ENCODE measurements at places on chromosomes 3 and 15.
A peak's percentile ranks its signal among the peaks of the same experiment; 100 is the strongest.

GRCh38 chr15:90270502-90271150 lies 5.2 kb downstream of the NGRN start:
- DNase-seq: no peak

- DNase-seq: no peak
Observed at GRCh38 chr3:195699860-195700259, 20.9 kb upstream of the MUC20 start.

- DNase-seq: no peak
Observed at GRCh38 chr3:7651274-7651673, 790.4 kb downstream of the GRM7 start.

GRCh38 chr3:127161236-127161635 lies 31.7 kb upstream of the PRR23E start:
- DNase-seq: no peak

- DNase-seq: peak; percentile 65
Observed at GRCh38 chr15:60585743-60586708, 107.1 kb upstream of the ICE2 start.

GRCh38 chr3:29552051-29552450 lies 271.2 kb downstream of the RBMS3 start:
- DNase-seq: no peak

GRCh38 chr15:62515696-62516395 lies 350.8 kb upstream of the C2CD4B start:
- DNase-seq: no peak

DNA sequence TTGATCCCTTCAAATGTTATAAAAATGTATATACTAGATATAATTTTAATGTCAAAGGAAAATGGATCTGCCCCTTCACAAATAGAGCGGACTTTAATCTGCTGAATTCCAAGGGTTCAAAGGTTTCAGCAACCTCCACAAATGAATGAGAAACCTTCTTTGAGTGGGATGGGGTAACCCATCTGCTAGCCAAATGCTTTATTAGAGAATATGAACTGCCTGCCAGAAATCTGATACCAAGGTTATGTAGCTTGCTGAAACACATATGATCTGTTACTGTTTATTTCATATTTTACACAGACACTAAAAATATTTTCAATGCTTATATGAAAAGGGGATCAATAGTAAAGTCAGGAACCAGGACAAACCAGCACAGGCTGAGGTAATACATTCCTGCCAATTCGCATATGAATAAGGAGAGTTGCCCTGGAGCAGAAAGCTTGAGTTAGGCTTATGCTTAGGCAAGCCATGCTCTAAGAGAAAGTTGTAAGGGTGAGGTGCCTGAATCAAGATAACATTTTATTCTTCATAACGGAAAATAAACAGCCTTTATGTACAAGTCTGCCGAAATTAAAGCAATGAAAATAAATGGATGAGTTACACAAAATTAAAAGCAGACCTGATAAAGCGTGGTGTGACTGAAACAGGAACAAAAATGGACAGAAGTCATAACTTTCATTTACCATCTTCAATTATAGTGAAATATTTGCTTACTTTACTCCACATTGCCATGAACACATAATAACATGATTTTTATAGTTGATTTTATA lies 26.5 kb downstream of the PLOD2 start:
- DNase-seq: no peak

DNA sequence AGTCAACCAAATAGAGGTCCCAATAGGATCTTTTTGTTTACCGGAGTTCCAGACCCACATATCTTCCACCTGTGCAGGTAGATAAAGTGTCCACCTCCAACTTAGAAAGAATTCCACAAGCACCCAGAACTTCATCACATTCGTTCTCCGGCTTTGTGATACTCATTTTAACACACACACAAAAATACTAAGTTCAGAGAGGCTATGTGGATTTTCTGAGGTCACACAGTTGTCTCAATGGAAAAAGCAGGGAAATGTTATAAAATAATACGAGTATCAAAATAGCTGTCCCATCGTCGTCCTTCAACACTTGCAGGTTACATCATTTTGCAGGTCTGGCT lies 137.5 kb downstream of the TMCO5A start:
- no peak for DNase-seq

DNA sequence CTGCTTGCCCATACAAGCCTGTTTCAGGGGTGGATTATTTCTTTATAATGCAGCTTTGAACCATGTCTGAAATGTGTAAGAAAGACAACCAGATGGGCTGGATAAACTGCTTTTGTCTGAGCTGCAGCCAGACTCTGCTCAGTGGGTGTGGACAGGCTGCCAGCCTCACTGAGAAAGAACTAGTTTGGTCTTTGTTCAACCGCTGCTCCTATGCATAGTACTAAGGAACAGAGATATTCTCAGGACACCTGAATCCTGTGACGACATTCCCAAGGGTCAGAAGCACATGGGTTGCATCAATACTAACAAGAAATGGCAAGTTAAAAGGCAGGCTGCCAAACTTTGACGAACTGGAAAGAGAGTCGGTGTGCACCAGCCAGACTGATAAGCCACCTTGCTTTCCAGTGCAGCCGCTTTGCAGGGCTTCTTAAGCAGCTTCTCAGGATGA lies 57.2 kb downstream of the PLD1 start:
- DNase-seq: no peak

GRCh38 chr3:119660474-119661440 lies at the start of gene POPDC2:
TSS of gene POPDC2 (minus strand) at chr3:119660589. CDS start at chr3:119660423, 166 bp downstream.
- no peak for DNase-seq

- DNase-seq: no peak
Observed at GRCh38 chr15:93417156-93417555, 328.1 kb upstream of the RGMA start.

DNA sequence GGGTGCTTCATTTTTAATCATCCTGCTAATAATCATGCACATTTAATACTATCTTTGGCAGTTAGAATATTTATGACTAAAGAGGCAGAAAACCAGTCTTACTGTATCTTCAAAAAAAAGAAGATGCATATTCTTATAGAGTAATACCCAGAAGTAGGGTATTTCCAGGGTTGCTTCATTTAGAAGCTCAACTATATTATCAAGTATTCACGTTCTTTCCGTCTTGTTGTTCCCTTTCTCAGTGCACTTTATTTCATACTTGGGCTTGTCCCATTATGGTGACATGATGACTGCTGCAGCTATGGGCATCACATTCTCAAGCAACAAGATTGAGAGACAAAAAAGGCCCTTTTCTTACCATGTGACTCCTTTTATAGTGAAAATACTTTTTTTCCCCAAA lies 96.8 kb upstream of the ASB14 start:
- no peak for DNase-seq

DNA sequence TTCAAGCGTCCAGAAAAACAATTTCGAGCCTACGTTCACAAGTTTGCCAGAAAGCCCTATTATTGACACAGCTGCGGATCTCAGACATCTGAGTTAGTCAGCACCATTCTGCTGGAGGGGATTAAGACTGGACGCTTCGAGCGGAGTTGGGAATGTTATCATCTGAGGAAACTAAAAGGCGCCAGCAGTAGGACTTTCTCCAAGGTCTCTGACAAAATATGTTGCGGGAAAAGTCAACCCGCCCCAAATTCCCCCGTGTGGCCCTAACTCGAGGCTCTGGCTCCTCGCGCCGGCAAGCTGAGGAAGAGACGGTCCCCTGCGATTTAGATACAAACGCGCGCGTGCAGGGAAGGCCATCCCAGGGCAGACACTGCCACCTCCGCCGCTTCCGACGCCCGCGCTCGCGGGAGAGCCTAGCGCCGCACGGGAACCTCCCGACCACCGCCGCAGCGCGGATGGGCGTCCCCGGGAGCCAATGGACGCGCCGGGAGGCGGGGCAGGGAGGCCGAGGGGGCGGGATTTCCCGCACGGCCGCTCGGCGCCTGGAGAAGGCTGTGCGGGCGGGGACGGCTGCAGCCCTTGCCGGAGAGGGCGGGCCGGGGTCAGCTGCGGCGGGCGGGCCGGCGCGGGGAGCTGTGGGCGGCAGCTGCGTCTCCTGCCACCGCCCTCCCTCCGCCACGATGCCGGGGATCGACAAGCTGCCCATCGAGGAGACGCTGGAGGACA lies at the start of gene APPL1:
Gene APPL1, plus strand, starts transcription at position 526 of the 726 bp plus-strand sequence. Its CDS starts 155 bp downstream, at position 681.
- DNase-seq: peak; percentile 90

DNA sequence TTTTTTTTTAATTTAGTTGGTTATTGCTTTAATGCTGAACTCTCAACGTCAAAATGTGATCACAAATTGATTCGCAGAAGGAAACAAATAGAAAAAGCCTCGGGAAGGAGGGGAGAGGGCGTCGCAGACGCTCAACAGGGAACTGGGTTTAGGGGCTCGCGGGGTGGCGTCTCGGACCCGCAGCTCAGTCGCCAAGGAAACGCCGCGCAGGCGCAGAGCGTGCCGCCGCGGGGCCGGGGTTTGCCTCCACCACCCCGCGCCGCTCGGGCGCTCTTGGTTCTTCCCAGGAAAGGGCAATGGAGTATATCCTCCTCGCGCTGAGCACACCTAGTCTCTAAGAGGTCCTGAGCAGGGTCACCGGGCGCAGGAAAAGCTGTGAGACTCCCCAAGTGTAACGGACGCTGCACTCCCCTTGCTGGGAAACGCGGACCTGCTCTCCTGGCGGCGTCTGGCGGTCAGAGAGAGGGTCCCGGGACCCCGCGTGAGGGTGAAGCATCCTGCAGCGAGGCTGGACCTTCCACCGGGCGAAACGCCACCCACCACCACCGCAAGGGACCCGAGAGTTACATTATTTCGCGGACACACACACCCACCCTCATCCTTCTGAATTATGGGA lies 753 bp downstream of the PLCH1 start:
- peak; percentile 68 for DNase-seq

DNA sequence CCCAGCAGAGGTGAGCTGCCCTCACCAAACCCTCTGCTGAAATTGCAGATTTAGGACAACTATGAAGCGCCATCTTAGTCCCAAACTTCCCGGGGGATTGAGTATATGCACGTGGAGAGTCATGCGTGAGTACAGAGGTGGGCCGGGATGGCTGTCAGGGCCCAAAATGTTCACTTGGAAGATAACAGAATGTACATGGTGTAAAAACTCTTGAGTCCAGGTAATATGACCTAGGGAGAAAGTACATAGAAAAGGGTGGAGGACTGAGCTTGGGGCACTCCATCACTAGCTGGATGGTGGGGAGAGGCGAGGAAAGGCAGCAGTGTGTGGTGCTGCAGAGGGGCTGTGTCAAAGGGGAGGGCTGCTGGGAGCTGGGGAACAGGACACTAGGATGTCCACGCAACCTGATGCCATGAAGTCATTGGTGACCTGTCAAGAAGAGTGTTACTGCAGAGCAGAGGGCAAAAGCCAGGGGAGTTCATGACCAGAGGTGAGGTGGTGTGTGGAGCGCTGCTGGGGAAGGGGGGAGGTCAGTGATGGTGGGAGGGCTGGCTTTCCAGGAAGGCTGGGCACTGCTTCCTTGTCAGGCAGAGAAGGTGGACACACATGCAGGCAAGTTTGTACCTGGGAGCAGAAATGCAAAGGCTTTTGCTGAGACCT lies 236.2 kb upstream of the LYSMD4 start:
- DNase-seq: no peak

DNA sequence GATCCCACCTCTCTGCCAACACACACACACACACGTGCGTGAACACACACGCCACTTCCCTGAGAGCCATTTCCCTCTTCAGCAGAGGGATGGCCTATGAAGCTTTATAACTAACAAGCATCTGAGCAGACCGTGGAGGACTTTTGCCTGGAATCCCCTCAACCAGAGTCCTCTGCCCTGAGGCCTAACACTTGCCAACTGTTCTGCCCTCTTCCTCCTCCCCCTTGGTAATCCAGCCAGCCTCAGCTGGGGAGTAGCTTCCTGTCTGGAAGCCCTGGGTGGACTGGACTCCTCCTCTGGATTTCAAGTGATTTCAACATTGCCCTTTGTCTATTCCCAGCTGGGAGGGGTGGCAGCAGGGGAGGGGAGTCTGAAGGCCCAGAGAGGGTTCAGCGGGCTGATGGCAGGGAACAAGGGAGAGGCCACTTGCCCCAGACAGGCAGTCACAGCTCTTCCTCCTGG lies 68.4 kb upstream of the HACD2 start:
- peak; percentile 30 for DNase-seq

DNA sequence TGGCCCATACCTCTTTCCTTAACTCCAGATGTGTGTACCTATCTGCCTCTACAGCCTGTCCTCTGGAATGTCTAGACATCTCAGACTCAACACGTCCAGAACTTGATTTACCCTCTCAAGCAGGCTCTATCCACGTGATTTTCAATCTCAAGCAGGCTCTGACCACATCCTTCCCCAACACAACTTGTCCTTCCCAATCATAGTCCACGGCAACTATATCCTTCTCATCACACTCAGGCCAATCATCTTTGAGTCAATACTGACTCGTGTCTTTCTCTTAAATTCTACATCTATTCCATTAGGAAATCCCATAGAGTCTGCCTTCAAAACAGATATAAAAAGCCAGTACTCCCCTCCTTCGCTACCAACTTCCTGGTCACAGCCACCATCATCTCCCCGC lies 70.4 kb downstream of the FOXP1 start:
- no peak for DNase-seq

GRCh38 chr15:41921639-41922038 lies 27.8 kb upstream of the SPTBN5 start:
- DNase-seq: no peak

DNA sequence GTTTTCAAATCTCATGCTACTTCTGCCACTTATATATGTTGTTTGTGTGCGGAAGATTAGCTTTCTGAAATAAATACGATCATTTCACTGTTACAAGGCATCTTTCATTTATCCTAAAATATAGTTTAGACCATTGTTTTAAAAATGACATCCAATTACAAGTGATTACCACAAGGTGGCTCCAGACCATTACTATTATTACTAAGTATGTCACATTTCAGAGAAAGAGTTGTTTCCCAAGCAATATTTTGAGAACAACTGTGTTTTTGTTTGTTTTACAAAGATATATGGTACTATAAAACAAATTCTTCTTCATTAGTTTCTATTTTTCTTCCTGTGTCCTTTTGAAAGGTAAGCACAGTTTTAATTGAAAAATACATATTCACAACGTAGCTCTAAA lies 136.0 kb upstream of the RAP2B start:
- DNase-seq: peak; percentile 0

- DNase-seq: no peak
Observed at GRCh38 chr15:28953573-28954195, 67.9 kb downstream of the APBA2 start.

DNA sequence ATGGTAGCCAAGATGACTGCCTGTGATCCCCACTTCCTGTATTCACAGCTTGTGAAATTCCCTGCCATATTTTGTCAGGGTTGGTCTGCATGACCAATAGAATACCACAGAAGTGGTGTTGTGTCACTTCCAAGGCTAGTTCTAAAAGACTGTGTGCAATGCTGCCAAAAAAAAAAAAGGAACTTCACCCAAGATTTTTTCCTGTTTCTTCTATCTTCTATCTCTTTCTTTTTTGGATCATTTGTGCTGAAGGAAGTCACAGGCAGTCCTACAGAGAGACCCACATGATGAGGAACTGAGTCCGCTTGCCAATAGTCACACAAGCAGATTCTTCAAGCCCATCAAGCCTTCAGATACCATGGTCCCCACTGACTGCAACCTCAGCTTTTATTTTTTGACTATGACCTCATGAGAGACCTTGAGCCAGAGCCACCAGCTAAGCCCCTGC lies 18.1 kb upstream of the RAF1 start:
- DNase-seq: no peak

GRCh38 chr3:150069154-150069527 lies 98.4 kb upstream of the PFN2 start:
- DNase-seq: no peak

- no peak for DNase-seq
Observed at GRCh38 chr3:161695811-161696210, 199.2 kb downstream of the OTOL1 start.
